ENCODE measurements at places on chromosomes 3 and 15. TPM values are rescaled to one million over a fixed set of nuclear protein-coding genes. Genes with fewer than 3 reads are reported as not detected.

- DNase-seq: no peak
Observed at GRCh38 chr3:183680061-183680460, 17.5 kb upstream of the YEATS2 start.

The NMB gene
- 6.0 TPM for total RNA-seq

The ADAMTSL3 gene
- total RNA-seq: 3.3 TPM

- DNase-seq: no peak
Observed at GRCh38 chr15:83012636-83013035, 1.2 kb upstream of the C15orf40 start.

DNA sequence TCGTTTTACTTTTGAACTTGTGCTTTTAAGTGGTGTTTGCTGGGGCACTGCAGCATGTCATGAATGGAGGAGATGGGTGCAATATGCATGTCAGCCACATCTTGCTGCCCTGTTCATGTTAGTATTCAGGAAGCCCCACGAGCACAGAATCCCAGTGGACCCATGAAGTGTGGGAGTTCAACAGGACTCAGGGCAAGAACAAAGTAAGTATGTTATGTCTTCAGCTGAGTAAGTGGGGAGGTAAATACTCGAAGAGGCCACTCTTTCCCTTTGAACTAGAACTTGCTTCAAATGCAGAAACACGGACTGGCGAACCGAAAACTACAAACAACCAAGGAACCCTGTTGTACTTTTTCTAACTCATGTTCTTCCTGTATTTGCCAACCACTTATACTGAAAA, 23.4 kb downstream of the SOX14 start:
- DNase-seq: no peak

The TM2D3 gene
- 67.6 TPM for total RNA-seq

DNA sequence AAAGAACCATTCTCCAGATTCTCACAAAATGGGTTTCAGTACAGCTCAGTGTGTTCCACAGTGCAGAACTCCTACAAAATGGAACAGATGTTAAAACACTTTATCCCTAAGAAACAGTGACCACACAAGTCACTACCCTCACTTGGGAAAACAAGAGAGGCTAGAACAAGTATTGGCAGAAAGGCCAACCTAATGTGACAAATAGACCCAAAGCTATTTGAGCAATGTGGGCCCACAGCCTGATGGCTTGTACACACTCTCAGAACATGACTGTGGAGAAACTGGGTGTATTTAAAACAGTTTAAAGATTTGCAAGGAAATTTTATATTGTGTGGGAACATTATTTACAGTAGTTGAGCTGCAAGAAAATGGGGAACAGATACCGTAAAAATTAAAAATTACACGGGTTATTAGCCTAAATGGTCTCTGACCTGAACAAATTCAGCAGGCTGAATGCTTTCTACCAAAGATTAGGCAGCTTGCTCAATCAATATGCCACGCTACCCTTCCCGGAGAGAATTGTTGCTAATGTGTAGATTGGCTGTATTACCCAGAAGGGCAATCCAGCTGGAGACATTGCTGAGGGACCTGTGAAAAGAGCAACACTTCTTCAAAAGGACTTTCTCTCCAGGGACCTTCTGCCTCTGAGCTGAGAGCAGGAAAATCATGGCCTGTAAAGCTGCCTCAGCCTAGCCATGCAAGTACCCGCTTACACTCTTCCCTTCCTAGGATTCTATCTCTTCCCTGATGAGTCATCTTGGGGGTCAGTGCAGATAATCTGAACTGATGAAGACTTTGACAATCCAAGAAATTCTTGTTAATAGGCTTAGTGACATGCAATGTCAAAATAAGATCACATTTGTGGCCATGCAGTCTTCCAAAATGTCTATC, 97.1 kb downstream of the STRIT1 start:
- no peak for DNase-seq

The ITPKA gene
- total RNA-seq: 0.78 TPM

DNA sequence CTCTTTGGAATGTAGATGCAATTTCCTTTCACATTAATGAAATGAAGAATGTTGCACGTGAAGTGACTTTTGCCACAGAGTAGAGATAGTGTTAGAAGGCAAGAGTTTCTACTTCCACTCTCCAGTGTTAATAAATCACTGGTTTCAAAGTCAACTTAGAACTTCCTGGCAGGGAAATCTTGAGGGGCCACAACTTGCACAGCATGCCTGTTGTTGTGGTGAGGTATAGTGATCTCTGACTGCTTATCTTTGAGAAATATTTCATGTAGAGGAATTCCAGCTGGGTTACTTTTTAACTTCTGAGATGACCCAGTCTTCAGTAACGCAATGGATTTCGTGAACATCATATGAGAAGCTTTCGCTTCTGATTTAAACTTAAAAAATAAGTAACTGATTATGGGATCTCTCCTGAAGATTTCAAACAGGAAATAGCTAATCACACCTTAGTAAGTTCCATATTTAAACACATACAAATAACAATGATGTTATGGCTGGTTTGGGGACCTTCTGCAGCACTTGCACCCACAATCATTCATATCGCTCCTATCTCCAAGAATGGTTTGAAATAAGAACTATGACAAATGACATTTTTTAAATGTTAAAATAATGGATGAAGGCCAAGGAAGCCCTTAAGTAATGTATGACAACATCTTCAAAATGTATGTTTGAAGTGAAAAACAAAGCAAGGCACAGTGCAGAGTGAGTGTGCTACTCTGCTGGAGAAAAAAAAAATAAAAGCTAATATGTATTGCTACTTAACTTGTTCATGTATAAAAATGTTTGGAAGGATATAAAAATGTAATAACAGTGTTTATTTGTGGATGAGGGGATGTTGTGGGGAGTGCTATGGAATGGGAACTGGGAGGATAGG, 726.5 kb upstream of the NECTIN3 start:
- no peak for DNase-seq

The NR1I2 gene
- total RNA-seq: 0.23 TPM

The DET1 gene
- 10.0 TPM for total RNA-seq

The FAM107A gene
- 14.4 TPM for total RNA-seq

- DNase-seq: no peak
Observed at GRCh38 chr15:83219026-83219425, 11.4 kb upstream of the HDGFL3 start.

The ZDHHC3 gene
- total RNA-seq: 46.2 TPM

GRCh38 chr3:106371221-106371970, 502.6 kb upstream of the CBLB start:
- no peak for DNase-seq

- no peak for DNase-seq
Observed at GRCh38 chr15:77487469-77487842, 66.8 kb downstream of the HMG20A start.

The DENND4A gene
- total RNA-seq: 63.9 TPM

DNA sequence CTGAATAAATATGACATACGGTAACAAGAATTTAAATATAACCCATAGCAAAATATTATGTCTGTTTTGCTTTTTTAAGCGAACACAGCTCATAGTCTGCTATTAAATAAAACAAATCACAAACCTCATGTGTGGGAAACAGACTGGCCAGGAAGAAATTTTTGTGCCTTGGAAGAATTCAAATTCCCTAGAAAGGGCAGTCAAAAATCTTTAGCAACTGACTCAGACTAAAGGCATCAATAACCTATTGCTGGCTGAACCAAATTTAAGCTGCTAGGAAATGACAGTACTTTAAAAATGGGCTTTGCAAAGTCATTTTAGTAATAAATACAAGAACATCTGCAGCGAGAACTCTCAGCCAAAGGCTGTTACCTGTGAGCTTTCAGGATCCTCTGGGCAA, 151.4 kb downstream of the PLD1 start:
- DNase-seq: no peak

The CCDC191 gene
- total RNA-seq: 4.6 TPM

DNA sequence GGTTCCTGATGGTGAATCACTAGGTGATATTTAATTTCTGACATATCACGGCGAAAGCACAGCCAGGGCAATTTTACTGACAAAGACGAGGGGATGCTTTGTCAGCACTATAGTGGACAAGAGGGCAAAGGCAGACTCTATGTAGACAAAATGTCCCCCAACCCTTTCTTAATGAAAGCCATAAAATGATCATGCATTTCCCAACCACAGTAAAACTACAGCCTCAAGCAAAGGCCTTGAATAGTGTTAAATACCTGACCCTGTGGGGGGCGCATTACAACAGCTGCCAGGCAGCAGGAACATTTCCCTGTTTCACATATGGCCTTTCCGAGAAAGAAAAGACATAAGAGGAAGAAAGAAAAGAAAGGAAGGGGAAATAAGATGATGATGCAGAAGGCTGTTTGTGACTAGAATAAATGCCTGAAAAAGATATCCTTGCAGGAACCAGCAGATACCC, 49.5 kb downstream of the GLDN start:
- no peak for DNase-seq

All from ovary (tissue), 10 donors.